Jurkat, Clone E6-1 (cell line): ENCODE measurements at places on chromosomes 2 and 18.

DNA sequence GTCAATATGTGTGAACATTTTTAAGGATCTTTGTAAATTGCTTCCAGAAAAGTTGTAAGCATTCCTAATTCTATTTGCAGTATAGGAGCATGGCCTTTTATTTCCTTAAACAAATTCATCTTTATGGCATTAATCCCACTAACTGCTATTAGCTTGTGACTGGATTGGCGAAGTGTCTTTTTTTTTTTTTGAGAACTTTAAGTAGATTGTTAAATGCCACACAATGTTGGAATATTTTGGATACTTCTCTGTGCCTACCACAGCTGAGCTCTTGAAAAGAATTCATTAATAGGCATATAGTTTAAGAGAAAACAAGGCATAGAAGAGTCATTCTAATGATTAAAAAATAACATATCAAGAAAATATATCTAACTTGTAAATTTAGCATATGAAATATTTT is 129.7 kb downstream of the LAMA3 start:
- DNase-seq = no peak

- DNase-seq = peak; percentile 63
Observed at GRCh38 chr2:27191070-27191829, 20.6 kb upstream of the ATRAID start.

DNA sequence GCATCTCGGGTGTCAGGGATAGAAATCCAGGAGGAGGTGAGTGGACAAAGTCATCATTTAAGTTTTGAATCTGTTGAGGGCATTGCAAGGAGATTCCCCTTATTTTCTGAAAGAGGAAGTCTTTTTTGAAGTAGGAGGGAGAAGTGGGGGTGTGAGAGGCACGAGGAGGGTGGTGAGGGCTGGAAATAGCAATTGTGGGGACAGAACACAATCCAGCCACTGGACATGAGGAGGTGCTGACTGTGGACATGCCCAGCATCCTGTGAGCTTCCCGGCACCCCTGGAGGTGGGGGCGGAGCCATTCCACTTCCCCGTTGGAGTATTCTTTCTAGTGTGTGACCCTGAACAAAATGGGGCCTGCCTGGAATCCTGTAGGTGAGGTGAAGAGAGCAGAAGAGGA is 310.7 kb upstream of the EPAS1 start:
- no peak for DNase-seq

DNA sequence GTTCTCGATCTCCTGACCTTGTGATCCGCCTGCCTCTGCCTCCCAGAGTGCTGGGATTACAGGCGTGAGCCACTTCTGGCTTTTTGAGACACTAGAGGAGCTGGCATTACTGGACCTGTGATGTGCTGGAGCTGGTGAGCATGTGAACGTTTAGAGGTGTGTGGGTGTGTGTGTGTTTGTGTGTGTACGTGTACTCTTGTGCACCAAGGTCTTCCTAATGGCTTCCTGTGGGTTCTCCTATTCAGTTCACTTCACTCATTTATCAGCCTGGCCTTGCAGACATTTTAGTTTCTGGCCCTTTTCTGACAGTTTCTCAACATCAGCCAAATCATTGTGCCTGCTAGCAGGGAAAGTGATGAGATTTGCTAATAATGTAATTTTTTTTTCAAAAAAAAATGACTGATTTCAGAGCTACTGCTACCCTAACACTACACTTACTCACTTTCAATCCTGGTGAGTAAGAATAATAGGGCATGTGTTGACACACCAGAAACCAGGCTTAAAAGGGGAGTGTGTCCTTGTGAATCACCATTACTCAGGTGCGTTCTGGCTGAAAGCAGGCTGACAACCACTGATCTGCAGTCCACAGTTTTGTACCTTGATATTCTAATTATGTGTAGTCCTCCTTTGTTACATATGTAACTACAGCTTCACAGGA is 41.0 kb upstream of the ACTR3 start:
- no peak for DNase-seq

DNA sequence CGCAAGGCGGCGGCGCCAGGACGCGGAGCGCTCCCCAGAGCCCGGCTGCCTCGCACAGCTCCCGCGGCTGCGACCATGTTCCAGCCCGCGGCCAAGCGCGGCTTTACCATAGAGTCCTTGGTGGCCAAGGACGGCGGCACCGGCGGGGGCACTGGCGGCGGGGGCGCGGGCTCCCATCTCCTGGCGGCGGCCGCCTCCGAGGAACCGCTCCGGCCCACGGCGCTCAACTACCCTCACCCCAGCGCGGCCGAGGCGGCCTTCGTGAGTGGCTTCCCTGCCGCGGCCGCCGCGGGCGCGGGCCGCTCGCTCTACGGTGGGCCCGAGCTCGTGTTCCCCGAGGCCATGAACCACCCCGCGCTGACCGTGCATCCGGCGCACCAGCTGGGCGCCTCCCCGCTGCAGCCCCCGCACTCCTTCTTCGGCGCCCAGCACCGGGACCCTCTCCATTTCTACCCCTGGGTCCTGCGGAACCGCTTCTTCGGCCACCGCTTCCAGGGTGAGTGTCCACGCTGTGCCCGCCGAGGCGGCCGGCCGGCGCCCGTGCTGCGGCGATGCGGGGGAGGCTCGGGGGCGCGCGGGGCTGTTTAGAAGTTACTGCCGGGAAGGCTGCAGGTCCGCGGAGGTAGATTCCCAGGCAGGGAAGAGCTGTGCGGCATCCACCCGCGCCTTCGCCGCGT is 696 bp downstream of the EMX1 start:
- DNase-seq = no peak

GRCh38 chr2:127165539-127165935 is 54.6 kb downstream of the CYP27C1 start:
- DNase-seq = no peak

- no peak for DNase-seq
Observed at GRCh38 chr2:129193961-129194360, 785.5 kb upstream of the RAB6C start.

- no peak for DNase-seq
Observed at GRCh38 chr18:9215221-9215933, 78.8 kb downstream of the ANKRD12 start.

DNA sequence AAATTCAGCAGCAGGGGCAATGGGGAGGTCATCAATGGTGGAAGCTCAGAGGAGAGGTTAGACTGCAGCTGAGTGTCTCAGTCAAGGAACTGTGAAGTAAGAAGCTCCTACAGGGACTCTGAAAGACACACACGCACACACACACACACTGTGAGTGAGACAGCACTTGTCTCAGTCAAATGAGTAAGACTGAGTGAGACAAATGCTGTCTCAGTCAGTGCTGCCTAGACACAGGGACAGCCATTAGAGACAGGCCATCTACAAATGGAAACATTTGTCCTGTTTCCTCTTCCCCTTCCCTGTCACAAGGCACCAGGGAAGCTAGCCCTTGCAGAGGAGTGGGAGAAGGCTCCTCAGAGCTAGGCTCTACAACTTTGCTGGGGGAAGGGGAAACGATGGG is 577.4 kb upstream of the GCFC2 start:
- no peak for DNase-seq

DNA sequence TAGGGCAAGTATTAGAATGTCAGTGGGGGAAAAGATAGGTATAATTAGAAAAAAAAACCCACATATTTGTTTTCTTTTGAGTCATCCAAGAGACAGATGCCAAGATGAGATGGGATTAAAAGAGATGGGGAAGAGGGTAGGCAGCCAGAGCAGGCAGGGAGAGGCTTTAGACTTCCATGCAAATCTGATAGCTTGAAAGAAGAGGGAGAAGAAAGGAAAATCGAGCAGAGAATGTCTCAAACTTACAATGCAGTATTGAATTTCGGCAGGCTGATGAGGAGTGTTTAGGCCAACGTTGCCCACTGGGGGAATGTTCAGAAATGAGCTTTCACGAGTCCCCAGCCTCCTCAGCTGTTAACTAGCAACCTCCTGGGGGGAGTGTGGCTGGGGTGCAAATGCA is 91.3 kb downstream of the SPATS2L start:
- DNase-seq = no peak

GRCh38 chr2:205176546-205176945 is 505.8 kb upstream of the NRP2 start:
- no peak for DNase-seq

DNA sequence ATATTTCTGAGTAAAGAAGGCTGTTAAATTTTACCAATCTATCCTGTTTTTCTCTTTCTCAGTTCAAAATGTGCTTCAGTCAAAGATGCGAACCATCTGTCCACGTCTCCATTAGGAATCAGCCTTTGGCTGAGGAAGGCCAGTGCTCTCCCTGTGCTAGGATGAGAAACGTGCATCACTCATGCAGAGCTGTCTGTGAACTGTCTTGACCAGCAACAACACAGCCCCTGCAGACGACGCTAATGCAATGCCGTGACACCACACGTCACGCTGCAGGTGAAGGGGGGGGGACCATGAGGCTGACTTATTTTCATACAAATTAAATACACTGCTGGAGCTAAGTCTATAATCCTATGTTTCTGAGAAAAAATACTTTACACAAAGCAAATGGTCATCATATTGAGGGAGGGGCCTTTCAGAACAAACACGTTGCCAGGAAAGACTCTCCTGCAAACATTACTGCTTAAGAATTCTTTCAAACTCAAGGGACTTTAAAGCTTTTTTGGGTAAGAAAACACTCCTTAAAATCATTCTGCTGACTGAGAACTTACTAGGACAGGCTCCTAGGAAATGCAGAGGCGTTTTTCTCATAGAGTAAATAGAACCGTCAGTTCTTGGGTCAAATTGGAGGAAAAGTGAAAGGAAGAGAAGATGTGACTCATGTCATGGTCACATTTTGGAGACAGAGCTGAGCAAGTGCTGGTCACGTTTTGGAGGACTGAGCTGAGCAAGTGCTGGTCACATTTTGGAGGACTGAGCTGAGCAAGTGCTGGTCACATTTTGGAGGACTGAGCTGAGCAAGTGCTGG is 97.0 kb downstream of the MBP start:
- no peak for DNase-seq

GRCh38 chr18:74468547-74469061 is 11.5 kb upstream of the DIPK1C start:
- no peak for DNase-seq

DNA sequence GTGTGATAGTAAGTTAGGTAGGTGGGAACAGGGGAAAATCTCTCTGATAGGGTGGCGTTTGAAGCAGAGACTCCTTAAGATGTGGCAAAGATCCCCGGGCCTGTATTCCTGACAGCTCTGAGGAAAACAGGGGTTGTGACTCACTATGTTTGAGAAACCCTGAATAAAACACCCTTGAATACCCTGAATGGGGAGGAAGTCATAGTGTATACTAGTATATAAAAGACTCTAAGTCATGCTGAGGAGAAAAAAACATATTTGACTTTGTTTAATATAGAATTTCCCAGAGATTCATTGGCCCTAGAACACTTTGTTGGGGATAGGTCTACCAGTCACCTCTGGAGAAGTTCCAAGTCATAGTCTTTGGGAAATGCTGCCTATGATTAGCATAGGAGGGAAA is 590.9 kb downstream of the IRS1 start:
- no peak for DNase-seq

DNA sequence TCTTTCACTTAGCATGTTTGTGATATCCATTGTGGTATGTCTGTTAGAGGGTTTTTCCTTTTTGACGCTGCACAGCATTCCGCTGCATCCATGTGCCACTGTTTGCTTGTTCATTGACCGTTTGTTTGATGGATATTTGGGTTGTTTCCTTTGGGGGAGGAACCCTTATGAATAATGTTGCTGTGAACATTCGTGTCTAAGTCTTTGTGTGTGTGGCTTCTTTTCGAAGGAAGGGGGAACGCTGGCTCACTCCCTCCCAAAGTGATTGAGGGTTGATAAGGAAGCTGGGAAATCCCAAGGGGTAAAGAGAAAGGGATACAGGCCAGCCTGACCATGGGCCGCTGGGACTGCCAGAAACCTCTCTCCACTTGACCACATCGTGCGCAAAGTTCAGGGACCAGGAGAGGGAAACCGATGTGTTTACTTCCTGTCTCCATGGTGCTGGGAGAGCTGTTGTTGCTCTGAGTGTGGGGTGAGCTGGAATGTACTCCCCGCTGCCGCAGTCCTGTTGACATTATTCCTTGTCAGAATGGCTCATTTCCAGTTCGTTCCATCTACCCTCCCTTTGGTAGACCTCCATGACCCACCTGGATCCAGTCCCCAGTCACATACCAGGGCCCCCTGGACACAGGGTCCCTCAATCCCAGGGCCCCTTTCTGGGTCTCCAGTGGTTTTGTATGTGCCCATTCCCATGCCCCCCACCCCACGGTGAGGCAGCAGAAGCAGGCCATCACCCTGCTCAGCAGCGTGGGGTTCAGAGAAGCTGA is 39.6 kb downstream of the HS1BP3 start:
- DNase-seq = no peak

DNA sequence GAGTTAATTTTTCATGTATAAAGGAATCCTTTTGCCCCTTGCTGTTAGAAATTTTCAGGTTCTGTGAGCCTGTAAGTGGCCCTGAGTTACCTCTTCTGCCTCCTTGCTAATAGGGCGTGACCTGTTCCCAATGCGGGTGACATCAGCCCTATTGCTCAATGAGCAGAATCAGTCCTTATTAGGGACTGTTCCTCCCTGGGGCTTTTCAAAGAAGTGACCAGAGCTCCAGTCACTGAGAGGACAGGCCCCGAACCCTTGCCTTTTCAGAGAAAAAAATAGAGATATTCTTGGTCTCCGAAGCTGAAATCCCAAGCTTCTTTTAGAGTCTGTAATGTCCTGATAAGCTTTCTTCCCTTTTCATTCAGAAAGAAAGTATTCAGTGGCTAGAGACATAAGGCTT is 8.2 kb upstream of the APOB start:
- no peak for DNase-seq

GRCh38 chr2:25982968-25983280 is 627 bp upstream of the KIF3C start:
- no peak for DNase-seq

- DNase-seq = no peak
Observed at GRCh38 chr2:46150445-46150955, 146.7 kb upstream of the EPAS1 start.

DNA sequence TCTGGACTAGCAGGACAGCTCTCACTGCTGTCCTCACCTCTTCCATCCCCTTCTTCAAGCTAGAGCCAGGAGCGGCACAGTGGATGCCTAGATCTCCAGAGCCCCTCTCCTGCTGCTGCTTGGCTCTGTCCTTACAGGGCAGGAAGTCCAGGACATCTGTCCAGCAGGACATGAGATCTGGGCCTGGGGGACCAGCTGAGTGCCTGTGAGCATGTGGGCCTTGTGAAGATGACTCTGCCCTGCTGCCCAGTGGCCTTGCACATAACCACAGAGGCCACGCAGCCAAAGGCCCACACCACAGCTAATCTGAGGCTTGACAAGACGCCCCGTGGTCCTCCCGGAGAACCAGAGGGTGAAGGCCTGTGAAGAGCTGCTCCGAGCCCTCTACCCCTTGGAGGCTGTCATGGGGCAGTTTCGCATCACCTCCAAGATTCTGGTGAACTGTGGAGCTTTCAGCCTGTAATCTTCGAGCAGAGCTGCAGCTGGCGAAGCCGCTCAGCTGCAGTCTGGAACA is 516.7 kb upstream of the HS6ST1 start:
- no peak for DNase-seq

- DNase-seq = no peak
Observed at GRCh38 chr18:59144483-59144882, 4.8 kb downstream of the SEC11C start.

- no peak for DNase-seq
Observed at GRCh38 chr2:52512760-52513159, 1254.8 kb upstream of the CHAC2 start.

- no peak for DNase-seq
Observed at GRCh38 chr2:164840458-164840929, 1.1 kb downstream of the COBLL1 start.

GRCh38 chr18:10076502-10077030 is 162.8 kb downstream of the VAPA start:
- DNase-seq = no peak

- no peak for DNase-seq
Observed at GRCh38 chr2:83058683-83059082, 1400.4 kb downstream of the SUCLG1 start.
